GM13976 (cell line): ENCODE measurements at places on chromosomes 12 and 14.

- no peak for DNase-seq
Observed at GRCh38 chr12:89236748-89237383, 115.4 kb downstream of the DUSP6 start.

GRCh38 chr12:105699209-105699608, 368.7 kb downstream of the C12orf75 start:
- DNase-seq = no peak

DNA sequence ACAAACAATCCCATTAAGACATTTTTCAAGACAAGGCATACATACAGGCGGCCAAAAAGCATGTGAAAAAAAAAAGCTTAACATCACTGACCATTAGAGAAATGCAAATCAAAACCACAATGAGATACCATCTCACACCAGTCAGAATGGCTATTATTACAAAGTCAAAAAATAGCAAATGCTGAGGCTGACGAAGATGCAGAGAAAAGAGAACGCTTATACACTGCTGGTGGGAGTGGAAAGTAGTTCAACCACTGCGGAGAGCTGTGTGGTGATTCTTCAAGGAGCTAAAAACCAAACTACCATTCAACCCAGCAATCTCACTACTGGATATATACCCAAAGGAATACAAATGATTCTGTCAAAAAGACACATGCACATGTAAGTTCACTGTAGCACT, 216.7 kb downstream of the FOXG1 start:
- no peak for DNase-seq

DNA sequence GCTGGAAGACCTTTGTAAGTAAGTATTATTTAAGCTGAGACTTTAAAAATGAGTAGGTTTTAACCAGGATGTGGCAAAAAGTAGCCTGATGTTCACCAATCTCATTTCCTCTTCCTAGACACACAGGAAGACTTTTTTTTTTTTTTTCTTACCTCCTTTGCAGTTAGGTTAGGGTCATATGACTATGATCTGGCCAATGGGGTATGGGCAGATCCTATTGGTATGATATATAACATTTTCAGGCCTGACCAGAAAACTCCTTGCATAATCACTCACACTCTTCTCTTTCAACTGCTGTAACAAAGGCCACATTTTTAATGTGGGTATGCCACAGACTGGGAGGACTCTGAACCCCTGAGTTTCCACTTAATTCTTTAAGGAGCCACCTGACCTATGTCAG, 2.7 kb upstream of the RPS6KA5 start:
- DNase-seq = peak; percentile 42

DNA sequence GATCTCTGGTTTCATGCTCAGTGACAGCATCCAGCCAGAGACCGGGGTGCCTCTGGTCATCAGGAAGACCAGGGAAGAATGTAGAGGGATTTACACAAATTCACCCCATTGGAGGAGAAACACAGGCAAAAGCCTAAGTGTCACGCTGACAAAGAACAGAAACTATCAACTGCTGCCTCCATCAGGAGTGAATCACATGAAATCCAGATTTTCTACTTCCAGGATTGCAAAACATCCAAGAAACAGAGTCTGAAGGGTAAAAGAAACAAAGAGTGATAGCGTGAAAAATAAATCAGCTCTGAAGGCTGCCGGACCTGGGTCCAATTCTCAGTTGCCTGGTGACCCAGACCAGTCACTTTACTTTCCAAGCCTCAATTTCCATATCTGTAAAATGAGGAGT, 136.1 kb upstream of the MAP1LC3B2 start:
- DNase-seq = no peak

DNA sequence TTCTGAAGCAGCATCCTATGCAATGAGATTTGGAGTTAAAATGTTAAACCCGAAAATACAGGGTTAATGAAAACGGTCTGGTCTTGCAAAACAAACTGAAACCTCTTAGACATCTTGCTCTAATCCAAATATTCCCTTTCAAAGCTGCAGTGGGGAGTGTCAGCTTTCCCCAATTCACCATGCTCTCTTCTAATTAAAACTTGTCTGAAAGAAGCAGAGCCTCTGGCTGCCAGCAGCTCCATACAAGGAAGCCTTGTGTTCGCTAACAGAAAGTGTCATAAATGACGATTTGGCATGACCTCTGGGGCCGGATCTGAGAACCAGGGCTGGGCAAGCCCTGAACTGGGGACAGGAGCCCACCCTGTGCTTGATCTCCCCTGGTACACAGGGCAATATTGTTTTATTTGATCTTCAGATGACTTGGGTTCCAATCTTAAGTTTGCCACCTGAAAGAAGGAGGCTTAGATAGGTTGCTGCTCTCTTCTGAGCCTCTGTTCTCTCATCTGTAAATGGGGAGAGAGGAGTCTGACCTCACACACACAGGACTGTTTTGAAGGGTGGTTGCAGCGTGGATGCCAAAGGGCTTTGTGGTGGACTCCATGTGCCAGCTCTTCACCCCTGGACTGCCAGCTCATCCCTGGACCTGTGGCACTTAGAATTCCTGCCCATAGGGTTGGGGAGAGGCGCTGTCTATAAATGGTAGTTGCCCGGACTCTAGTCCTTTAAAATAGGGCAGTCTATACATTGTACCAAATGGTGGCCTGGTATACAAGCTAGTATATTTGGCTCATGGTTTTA, 7.8 kb downstream of the KMT5A start:
- DNase-seq = no peak

- DNase-seq = no peak
Observed at GRCh38 chr12:106118381-106119130, 20.2 kb downstream of the NUAK1 start.

GRCh38 chr12:67419810-67420209, 150.7 kb downstream of the CAND1 start:
- no peak for DNase-seq

- DNase-seq = no peak
Observed at GRCh38 chr12:96427269-96427729, 27.1 kb upstream of the CDK17 start.

DNA sequence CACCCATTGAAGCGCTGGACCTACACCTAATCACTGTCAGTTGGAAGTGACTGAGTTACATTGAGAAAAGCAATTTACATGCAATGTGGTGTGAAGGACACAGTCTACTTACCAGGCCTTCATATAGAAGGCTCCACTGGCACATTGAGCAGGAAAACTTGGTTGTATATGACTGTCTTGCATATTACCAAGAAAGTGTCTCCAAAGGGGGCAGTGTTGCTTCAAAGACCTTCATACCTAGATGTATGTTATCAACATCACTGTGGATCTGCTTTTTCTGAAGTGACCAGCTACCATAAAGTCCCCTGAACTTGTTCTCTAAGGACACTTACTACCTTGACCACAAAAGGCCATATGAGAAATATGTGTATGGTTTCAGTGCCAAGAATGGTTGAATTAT, 64.1 kb downstream of the NELL2 start:
- DNase-seq = no peak

GRCh38 chr12:118391836-118392235, 15.5 kb downstream of the SUDS3 start:
- no peak for DNase-seq

GRCh38 chr14:102749393-102750305, 27.6 kb upstream of the TRAF3 start:
- no peak for DNase-seq

- DNase-seq = no peak
Observed at GRCh38 chr12:84644908-84645307, 267.7 kb downstream of the SLC6A15 start.

GRCh38 chr12:108342985-108343384, 3.9 kb upstream of the CMKLR1 start:
- no peak for DNase-seq

DNA sequence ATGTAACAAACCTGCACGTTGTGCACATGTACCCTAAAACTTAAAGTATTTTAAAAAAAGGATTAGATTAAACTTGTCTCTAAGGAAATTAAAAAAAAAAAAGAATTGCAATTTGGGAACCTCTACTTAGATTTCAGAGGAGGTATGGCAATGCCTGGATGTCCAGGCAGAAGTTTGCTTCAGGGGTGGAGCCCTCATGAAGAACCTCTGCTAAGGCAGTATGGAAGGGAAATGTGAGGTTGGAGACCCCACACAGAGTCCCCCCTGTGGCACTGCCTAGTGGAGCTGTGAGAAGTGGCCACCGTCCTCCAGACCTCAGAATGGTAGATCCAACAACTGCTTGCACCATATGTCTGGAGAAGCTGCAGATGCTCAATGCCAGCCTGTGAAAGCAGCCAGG, 279.6 kb upstream of the CCDC196 start:
- DNase-seq = no peak

GRCh38 chr14:64549791-64550620, at the start of gene PPP1R36:
PPP1R36 (plus strand) TSS chr14:64549961; CDS start chr14:64549998, 37 bp downstream.
- DNase-seq = peak; percentile 58

- DNase-seq = no peak
Observed at GRCh38 chr12:53975479-53976152, 862 bp upstream of the HOTAIR start.

- DNase-seq = no peak
Observed at GRCh38 chr14:42138406-42138805, 531.7 kb downstream of the LRFN5 start.

- DNase-seq = no peak
Observed at GRCh38 chr12:85784096-85784720, 52.0 kb downstream of the RASSF9 start.

DNA sequence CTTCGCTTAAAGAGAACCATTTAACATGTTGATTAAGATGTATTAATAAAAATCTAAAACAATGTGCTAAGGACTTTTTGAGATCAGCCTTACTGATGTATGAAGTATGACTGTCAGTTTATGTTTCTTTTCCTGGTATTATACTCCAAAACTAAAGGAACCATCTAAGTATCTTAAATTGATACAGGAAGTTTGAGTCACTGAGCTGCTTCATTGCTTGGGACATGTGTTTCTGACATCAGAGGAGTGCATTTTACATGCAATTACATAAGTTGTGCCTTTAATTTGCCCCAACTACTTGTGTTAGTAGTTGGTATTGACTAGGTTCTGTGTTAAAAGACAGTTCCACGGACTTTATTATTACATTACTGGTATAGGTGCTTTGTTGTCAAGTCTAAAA, 50.9 kb downstream of the PROX2 start:
- DNase-seq = no peak

- no peak for DNase-seq
Observed at GRCh38 chr14:99541677-99542470, 60.7 kb downstream of the CCNK start.

DNA sequence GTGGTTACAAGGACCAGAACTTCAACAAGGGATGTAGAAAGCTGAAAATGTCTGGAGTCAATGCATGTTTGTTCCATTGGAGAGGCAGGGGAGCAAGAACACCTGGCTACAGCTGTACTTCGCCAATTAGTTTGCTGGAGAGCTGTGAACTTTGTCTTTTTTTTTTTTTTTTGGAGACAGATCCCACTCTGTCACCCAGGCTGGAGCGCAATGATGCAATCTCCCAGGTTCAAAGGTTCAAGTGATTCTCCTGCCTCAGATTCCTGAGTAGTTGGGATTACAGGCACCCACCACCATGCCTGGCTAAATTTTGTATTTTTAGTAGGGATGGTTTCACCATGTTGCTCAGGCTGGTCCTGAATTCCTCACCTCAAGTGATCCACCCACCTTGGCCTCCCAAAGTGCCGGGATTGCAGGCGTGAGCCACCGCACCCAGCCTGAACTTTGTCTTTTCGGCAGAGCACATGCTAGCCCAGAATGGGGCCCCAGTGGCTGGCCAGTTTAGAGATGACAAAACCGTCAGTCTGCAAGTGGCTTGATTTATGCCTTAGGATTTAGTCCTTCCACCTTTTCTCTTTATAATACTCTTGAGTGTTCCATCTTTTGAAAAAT, 55.5 kb downstream of the AVPR1A start:
- DNase-seq = no peak

DNA sequence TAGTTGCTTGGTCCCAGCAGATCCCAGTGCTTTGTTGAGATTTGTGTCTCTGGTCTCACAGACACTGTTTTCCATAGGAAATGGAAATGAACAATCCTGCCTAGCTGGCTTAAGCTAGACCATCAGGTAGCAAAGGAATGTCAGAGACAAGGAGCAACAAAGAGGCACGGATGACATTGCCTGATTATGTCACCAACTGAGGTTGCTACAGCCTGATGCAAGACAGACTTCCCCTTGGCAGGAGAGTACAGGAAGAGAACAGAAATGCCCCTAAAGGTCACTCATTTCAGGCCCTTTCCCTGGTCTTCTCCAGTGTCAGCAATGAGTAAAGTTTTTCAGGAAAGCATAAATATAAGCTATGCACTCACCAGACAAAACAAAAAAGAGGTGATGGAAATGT, 2.0 kb upstream of the PRB2 start:
- DNase-seq = no peak
